ENCODE measurements at places on chromosomes 1 and 21.

DNA sequence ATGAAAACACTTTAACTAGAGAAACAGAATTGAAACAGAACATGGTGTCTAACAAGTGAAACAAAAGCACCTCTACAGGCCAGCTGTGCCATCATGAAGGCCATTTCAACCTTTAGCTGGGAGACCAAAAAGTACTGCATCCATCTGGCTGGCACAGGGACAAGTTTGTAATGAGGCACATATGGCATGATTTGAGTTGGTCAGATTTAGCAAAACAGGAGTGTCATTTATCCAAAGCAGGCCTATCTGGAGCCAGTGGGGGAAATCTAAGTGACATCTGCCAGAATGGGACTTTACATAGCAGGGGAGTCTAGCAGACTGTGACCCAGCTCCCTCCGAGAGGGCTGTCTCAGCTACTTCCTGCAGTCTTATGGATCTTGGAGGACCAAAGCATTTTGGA is 51.9 kb downstream of the DNTTIP2 start:
- DNase-seq: no peak

GRCh38 chr1:27349784-27350662 is 8.2 kb downstream of the SYTL1 start:
- no peak for DNase-seq

DNA sequence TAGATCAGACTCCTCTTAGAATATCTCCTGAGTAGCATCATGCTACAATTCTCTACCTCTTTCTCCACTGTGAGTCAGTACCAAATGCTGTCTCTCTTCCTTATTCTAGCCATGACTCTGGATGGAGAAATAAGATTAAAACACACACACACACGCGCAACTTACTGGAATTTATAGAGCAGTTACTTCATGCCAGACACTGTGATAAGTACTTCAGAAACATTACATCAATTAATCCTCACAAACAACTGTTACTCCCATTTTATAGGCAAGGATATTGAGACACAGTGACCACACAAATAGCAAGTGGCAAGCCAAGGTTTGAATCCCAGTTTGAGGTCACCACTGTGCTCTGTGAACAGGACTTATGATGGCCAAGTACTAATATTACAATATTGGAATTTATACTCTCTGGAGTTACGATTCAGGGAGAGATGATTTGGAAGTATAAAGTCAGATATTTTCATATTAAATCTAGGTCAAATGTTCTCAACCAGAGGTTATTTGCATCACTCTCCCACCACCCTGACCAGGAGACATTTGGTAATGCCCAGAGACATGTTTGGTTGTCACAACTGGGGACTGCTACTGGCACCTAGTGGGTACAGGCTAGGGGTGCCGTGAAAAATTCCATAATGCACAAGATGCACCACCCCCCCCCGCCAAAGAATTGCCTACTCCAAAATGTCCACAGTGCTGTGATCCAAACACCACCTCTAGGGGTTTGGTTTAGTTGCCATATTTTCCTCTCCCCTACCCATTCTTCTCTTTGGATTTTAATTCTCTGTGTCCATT is 221.6 kb downstream of the LTN1 start:
- DNase-seq: no peak

DNA sequence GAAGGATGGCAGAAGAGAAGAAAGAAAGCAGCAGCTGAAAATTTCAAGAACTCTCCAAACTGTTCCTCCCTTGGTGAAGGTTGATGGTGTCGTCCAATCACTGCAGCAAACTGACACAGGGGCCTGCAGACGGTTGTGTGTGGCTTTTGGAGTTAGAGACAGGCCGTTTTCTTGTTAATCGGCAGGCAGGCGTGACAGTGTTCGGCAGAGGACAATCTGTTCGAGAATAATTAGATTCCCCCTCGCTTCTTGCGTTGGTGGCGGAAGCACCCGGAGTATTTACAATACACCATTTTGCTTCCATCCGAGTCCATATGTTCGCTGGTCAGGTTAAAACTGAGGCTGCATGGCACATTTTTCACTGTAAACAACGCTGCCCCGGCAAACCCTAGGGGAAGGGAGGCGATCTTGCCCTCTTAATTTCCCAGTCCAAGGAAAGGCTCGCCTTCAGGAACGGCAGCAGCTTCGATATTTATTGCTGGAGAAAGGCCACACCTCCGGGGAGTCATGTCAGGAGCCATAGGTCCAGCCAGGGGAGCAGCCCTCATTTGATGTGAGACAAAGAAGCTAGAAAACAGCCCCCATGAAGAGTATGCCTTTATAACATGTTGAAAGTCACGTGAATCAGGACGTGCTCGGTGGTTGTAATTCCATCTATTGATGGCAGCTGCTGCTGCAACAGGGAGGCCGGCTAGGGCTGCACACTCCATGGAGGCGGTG is 360.1 kb downstream of the SMYD3 start:
- DNase-seq: no peak

GRCh38 chr1:208134491-208134890 is 109.7 kb downstream of the PLXNA2 start:
- DNase-seq: no peak

GRCh38 chr1:68313735-68314134 is 81.4 kb upstream of the WLS start:
- DNase-seq: no peak

DNA sequence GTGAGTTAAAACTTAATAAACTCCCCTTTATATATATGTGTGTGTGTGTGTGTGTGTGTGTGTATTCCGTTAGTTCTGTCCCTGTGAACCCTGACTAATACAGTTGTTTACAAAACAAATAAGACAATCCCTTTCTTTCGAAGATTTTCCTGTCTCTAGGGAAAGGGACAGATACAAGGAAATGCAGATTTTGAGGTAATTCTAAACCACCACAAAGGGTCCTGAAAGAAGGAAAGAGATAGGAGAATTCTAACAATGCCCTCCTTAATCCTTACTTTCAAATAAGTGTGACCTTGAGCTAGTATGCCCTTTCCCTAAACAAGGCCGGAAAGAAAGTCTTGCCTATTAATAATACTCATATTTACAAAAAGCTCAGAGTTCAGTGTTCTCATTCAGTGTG is 164.8 kb upstream of the COL11A1 start:
- no peak for DNase-seq

DNA sequence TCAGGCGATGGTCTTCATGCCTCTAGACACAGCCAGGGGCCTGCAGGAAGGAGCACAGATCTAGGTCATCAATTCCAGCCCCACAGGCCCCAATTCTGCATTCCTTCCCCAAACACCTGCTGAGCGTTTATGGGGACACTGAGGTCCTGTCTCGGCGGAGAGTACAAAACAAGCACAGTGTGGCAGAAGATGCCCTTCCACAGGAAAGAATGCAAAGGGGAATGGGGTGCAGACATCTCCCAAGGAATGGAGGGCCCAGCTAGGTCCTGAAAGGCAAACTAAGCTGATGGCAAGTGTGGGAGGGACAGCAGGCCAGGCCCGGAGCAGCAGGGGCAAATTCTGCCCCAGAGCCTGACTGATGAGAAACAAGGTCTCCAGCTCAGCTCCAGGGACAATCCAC is 3.5 kb upstream of the S100A8 start:
- no peak for DNase-seq

- DNase-seq: no peak
Observed at GRCh38 chr1:67713057-67713846, 28.3 kb downstream of the GADD45A start.

- DNase-seq: no peak
Observed at GRCh38 chr1:5297180-5297885, 642.9 kb downstream of the AJAP1 start.

DNA sequence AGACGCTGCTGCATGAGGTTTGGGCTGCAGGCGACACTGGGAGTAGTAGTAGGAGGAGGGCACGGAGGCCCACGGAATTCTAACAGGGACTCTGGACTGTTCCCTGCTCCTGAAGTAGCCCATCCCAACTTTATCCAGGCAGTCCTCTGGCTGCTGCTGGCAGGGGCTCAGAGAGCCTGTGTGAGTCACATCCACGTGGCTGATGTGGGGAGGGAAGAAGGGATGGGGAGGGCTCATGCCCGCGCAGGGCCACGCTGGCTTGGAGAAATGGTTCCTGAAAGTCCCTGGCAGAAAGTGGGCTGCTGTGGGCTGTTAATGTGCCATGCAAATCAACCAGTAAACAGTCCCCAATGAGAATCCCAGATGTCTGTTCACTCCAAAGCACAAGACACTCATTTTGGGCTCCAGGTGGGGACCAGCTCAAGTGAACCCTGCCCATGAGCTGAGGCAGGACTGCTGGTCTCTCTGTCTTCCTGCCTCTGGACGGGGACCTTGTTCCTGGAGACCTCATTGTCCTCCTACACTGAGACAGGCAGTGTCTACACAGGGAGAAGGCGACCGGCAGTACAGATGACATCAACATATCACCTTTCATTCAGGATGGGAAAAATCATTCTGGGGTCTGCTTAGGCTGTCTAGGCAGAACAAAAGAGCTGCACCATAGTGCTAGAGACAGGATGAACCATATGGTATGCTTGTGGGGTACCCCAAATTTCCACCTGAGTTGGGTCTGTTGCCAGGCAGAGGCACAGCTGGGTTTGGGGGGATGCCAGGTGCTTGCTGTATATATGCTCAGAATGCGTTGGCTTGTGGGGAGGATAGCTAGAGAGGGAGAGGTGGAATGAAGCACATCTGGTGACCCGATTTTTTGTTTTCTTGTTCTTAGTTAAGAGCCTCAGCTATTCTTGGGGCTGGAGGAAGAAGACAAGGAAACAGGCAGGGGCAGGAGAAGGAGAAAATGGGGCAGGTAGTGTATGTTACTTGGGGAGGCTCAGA is 57.9 kb upstream of the FMOD start:
- DNase-seq: no peak

DNA sequence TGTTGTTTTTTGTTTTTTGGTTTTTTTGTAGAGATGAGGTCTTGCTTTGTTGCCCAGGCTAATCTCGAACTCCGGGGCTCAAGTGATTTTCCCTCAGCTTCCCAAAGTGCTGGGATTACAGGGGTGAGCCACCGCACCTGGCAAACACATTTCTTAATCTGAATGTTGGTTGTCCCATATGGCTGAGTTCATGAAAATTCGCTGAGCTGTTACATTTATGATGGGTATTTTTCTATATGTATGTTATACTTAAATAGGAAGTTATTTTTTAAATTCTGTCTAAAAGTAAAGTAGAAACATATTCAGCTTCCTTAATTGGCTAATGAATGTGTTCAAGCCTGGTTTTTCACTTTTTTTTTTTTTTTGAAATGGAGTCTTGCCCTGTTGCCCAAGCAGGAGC is 75.1 kb downstream of the ASH1L start:
- no peak for DNase-seq

- DNase-seq: no peak
Observed at GRCh38 chr1:231931846-231932454, 305.4 kb downstream of the DISC1 start.

DNA sequence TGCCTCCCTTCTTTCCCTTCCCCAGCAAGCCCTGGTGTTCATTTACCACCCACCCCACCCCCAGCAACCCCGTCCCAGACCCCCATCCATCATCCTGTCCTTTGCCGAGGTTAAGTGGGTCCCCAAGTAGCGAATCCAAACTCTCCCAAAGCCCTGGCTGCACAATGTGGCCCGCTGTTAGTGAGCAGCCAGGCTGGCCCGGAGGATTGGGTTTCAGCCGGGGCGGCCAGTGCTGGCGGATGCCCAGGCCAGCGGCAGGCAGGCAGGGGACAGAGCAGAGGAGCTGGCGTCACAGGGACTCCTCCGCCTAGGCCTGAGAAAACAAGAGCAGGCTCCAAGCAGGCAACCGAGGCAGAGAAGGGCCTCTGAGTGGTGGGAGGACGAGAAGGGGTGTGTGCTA is 61.4 kb downstream of the EPHB2 start:
- no peak for DNase-seq

GRCh38 chr1:59747420-59748024 is 67.2 kb upstream of the HOOK1 start:
- DNase-seq: no peak

DNA sequence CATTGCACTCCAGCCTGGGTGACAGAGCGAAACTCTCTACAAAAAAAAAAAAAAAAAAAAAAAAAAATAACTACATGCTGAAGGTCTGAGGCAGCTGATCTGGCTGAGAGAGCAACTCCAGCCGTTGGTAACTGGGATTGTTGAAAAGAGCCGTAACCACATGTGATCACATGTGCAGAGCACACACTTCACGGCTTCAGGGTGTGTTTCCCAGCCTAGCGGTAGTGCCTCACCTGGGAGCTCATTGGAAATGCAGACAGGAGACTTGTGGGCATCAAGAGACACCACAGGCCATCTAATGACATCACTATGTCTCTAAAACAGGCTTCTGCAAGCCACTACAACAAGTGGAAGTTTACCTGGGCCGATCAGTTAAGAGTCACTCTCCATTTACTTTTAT is 11.8 kb upstream of the OTUD7B start:
- no peak for DNase-seq

GRCh38 chr1:231803353-231803752 is 176.8 kb downstream of the DISC1 start:
- no peak for DNase-seq

GRCh38 chr1:33220676-33221384 is 35.5 kb upstream of the ZNF362 start:
- no peak for DNase-seq

DNA sequence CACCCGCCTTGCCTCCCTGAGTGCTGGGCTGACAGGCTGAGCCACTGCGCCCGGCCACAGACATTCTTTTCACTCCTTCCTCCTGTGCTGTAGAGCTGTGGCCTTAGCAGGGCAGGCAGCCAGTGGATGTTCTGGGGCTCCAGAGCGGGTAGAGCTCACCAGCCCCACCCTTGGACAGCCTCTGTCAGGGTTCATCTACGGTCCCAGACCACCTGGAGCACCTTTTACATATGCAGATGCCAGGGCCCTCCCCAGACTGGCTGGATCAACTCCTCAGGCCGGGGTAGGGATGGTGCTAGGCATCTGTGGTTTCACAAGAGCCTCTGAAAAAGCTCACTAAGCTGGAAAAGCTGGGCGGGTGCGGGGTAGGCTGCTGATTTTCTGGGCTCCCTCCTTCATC is 4.6 kb downstream of the ATP13A2 start:
- DNase-seq: no peak

DNA sequence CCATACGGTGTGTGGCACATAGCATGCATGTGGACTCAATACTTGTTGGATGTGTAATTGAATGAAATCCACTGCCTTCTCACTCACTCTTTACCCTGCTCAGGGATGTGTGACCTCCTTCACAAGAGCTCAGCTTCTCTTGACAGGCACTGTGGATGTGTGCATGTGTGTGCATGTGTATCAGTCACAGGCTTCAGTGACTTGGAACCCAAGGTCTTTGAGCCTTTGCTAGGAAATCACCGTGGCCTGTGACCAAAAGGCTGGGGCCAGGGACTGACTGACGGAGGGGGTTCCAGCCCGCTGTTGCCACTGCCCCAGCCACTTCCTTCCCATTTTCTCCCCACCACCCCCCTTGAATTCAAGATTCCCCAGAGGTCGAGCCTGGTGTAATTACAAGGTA is 144.4 kb upstream of the POU3F1 start:
- no peak for DNase-seq

GRCh38 chr1:189084811-189085210 is 1392.9 kb downstream of the BRINP3 start:
- no peak for DNase-seq
